Forelimb muscle (tissue), 1 donor: ENCODE measurements at places on chromosomes 7 and 10. TPM values are rescaled to one million over a fixed set of nuclear protein-coding genes. Genes with fewer than 3 reads are reported as not detected.
A peak's percentile ranks its signal among the peaks of the same experiment; 100 is the strongest.

- no peak for DNase-seq
Measured at GRCh38 chr7:73742338-73742752, 3.7 kb upstream of the ABHD11 start.

DNA sequence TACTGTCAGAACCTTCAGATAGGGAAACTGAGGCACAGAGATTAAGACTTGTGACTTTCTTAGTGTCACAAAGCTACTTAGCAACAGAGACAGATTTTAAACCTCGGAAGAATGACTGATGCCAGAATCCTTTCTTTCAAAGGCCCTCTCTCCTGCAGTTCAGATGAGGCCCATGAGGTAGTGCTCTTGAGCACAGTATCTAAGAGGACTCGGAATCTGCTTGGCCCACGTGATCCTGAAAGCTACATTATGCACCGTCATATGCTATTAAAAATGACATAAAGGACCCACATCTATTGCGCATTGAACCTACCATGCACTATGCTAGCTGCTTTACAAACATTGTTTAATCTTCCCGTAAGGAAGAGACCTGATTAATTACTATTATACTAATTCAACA lies 355.9 kb downstream of the SFMBT2 start:
- DNase-seq = no peak

- no peak for DNase-seq
Measured at GRCh38 chr7:41336455-41336952, 366.4 kb downstream of the INHBA start.

DNA sequence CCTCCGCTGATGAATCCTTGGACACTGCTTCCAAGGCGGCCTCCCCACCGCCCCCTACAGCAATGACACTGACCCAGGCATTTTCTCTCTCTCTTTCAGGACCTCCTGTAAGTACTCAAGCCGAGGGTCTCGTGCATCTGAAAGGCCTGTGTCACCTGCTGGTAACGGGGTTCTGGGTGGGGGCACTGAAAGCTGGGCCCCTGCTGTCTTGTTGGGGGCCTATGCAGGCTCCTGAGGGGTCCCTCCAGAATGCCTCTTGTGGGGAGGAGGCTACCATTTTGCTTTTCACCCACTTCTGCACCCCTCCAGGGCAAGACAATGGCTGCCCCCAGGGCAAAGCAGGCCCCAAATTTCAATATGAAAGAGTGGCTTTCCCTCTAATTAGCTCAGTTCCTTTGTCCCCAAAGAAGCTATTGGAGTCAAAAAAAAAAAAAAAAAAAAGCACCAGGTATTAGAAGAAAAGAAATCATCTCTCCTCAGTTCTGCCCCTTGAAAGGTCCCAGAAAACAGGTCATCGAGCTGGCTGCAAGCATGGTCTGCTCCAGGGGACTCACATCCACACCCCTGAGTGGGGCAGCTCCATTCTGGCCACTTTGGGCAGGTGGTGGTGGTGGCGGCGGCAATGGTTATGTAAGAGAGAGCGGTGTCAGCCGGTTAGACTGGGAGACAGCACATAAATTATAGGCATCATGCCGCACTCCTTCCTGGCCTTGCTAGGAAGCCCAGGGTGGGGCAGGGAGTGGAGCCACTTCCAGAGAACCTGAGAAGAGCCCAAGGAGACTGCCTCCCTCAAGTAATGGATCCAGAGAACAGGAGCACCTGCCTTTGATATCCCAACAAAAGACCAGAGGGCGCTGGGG lies 66.2 kb downstream of the COL13A1 start:
- no peak for DNase-seq

The DNAJC2 gene
- polyA plus RNA-seq = 31.9 TPM

DNA sequence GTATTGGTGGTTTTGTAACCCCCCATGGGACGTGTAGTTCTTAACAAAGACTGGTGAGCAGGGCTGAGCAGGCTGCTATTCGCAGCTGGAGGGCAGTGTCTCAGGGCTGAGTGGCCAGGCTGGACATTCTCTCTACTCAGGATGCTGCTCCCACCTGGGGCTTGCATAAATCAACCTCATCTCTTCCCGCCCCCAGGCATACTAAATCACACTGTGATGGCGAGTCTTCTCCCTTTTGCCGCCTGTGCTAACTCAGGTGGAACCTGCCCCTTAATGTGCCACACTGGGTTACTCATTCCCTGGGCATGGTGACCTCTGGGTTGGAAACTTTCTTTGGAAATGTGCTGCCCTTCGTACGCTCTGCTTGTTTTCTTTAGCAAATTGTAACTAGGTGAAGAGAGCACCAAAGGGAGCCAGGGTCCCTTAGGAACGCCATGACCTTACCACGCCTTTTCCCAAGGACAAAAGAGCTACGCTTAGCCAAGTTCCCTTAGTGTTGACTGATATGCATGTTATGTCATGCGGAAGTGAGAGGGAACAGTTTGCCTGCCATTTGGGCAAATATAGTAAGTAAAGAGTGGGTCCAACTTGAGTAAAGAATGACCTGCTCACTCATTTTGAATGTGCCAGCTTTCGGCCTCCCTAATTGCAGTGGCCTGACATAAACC lies 40.4 kb upstream of the COBL start:
- no peak for DNase-seq

GRCh38 chr7:75920431-75921161 lies 5.6 kb downstream of the POR start:
- DNase-seq = no peak

The ACSM6 gene
- polyA plus RNA-seq = not detected

The EXOSC1 gene
- polyA plus RNA-seq = 22.8 TPM

DNA sequence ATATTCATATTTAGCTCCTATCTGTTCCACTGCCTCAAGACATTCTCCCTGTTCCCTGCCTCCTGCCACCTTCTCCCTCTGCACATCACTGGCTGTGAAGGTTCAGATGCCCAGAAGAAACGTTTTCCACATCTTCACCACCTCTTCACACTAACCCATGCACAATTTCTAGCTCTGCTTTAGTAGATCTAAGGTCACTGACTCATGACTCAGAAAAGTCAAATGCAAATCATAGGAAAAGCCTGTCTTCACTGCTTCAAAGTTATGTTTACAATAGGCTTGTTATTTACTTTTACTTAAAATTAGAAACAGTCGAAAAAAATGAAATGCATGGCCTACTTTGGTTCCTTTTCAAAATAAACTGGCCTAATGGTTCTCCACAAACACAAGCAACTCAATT lies 2.5 kb downstream of the SCRN1 start:
- DNase-seq = no peak

The KLF14 gene
- polyA plus RNA-seq = 1.1 TPM

DNA sequence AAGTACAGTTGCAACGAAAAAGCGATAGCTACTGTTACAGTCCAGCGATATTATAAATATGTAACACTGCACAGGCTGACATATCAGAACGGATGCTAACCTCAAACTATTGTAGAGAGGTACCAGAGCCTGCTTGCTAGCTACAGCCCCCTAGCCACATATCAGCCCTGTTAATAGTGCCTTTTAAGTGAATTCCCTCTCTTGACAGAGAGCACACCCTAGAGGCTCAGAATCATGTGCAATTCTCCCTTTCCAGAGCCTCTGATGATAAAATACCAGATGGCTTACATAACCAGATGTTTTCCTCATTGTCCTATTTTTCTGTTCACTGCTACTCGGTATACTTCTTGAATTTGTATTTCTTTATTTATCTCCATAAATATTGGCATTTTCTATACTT lies 960.7 kb upstream of the CELF2 start:
- DNase-seq = peak; percentile 13

The IGFBP3 gene
- polyA plus RNA-seq = 225 TPM

DNA sequence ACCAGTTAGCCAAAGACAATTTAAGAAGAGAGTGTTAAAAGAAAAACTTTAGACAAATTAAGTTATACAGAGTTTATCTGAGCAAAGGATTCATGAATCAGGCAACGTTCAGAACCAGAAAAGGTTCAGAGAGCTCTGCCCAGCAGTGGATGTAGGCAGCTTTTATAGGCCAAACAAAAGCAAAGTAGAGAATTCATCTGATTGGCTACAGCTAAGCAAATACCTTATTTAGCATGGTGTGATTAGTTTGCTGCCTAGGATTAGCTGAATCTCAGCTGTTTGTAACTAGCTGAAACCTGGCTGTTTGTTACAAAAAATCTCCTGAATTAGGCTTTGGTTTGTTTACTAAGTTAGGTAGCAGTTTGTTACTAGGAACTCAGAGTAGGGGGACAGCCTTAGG lies 66.0 kb downstream of the SLC25A40 start:
- DNase-seq = no peak

DNA sequence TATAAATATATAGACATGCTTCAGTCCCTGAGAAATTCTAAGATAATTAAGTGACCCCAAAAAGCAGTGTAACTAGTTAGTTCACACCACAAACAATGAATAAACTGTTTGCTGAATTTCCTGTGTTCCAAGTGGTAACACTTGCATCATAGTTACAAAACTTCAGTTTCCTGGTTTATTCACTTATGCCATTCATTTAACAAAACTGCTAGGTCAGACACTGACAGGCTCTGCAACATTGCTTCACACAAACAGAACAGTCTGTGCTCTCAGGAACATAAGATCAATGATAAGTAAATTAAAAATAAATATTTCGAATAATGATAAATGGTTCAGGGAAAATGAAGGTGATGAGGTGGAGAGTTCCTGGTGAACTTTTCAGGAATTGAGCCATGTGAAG lies 133.3 kb upstream of the NAMPT start:
- no peak for DNase-seq

The HTR7 gene
- 0.18 TPM for polyA plus RNA-seq

The CYCS gene
- 147 TPM for polyA plus RNA-seq

- no peak for DNase-seq
Measured at GRCh38 chr7:75995996-75996395, 1.6 kb upstream of the TMEM120A start.

The RNF133 gene
- not detected for polyA plus RNA-seq

GRCh38 chr10:331186-331585 lies 195.9 kb downstream of the ZMYND11 start:
- DNase-seq = no peak

DNA sequence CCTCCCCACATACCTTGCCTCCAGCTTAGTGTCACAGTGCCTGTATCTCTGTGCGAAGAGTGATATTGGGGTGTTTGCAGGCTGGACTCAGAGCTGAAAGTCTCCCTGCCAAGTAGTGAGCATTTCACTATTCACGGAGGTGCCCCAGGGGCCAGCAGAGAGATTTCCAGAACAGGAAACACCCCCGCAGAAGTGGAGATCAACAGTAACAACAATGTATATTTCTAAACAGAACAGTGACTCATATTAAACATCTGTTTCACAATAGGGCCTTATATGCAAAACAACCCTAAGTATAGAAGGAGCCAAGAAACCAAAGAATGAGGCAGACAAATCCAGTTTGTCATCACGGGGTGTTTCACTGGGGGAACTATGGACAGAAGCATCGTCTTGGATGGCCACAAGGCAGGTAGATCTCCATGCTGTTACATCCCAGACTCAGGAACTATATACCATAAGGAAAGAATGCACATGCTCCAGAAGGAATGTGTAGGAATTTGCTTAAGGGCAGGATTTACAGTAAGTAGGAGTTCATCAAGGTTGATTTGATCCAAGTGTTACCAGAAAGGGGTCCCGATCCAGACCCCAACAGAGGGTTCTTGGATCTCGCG lies 29.3 kb upstream of the CCL24 start:
- no peak for DNase-seq

- DNase-seq = peak; percentile 5
Measured at GRCh38 chr7:40015790-40016296, 65.8 kb downstream of the CDK13 start.

The HABP2 gene
- 0.19 TPM for polyA plus RNA-seq

The GALNT11 gene
- polyA plus RNA-seq = 30.1 TPM

DNA sequence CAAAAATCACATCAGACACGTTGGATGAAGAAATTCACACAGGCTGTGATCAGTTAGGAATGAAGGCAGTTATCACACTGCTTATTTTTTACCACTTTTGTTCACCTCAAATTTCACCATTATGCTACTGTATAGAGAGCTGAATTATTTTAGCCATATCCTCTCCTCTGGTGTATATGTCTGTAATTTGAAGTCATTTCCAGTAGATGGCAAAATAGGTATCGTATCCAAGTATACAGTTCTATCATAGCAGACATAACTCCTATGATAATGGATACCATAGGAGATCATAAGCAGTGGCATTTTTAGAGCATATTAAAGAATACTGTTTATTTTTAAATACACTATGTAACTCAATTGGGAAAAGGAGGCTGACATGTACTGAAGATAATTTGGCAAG lies 909.7 kb downstream of the DNAJB9 start:
- DNase-seq = no peak

DNA sequence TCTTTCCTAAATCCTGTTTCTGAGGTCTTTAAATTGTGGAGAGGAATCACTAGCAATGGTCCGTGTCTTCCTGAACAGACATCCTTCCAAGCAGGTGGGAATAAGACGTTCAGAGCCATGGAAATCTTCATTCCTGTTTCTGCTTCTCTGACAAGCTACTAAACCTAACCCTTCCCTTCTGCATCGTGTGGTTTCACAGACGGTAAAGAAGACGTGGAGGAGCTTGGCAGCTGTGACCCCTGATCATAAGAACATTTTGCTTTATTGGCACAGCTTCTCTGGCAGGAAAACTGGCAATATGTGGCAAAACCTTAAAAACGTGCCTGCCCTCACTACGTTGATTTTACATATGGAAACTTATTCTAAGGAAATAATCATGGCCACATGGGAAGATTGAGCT lies 63.0 kb upstream of the LOXL4 start:
- DNase-seq = no peak

- DNase-seq = no peak
Measured at GRCh38 chr7:103685646-103686045, 239.6 kb upstream of the SLC26A5 start.

DNA sequence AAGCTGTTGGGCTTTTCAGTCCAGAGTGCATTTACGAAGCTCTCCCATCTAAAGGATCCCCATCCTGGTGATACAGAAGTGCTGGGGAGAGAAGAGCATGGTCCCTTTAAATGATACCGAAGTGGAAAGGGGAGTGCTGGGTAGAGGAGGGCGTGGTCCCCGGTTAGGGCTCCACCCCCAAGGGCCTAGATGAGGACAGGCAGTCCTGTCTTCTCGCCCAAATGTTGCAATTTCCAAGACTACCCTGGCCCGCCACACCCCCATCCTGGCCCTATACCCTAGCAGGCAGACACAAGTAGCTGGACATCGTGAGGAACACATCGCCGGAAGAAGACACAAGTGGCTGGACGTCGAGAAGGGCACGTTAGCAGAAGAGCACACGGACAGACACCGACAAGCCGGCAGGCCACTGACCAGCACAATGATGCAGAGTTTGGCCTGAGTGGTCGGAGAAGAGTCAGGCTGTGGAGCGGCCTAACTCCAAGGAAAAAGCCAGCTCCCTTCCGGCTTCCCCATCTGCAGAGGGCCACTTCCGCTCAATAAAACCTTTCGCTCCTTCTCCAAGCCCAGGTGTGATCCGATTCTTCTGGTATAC lies 439.5 kb upstream of the NRP1 start:
- no peak for DNase-seq

The PNLIP gene
- not detected for polyA plus RNA-seq

GRCh38 chr7:143422033-143422432 lies 13.4 kb upstream of the EPHA1 start:
- DNase-seq = no peak

GRCh38 chr7:143352531-143353002 lies 9.9 kb downstream of the FAM131B start:
- DNase-seq = no peak

The KCND2 gene
- 1.2 TPM for polyA plus RNA-seq

The CWF19L1 gene
- polyA plus RNA-seq = 21.6 TPM

The GPNMB gene
- 38.0 TPM for polyA plus RNA-seq

The KIAA1549 gene
- 9.9 TPM for polyA plus RNA-seq
